WTC11 (cell line): ENCODE measurements at places on chromosomes 16 and 17.

GRCh38 chr16:29850998-29851397 is 12.0 kb downstream of the CDIPT start:
- DNase-seq, result no peak

- peak; percentile 68 for DNase-seq
Observed at GRCh38 chr17:28744972-28745785, 1.4 kb downstream of the TRAF4 start.

DNA sequence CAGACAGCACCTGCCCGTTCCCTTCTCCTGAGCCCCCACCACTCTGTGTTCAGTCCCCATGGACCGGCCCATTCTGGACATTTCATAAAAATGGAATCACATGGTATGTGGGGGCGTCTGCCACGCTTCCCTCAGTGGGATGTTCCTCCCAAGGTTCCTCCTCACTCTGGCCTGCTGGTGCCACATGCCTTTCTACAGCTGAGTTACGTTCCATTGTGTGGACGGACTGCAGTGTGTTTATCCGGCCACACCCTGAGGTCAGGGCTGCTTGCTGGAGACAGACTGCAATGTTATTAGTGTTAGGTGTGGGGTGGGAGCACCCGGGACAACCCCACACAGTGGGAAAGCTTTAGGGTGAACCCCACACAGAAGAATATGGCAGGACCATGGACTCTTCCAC is 5.9 kb upstream of the AATK start:
- no peak for DNase-seq

- peak; percentile 35 for DNase-seq
Observed at GRCh38 chr16:9092282-9092977, 986 bp downstream of the HAPSTR1 start.

- no peak for DNase-seq
Observed at GRCh38 chr16:70804734-70805169, 3.8 kb upstream of the VAC14 start.

DNA sequence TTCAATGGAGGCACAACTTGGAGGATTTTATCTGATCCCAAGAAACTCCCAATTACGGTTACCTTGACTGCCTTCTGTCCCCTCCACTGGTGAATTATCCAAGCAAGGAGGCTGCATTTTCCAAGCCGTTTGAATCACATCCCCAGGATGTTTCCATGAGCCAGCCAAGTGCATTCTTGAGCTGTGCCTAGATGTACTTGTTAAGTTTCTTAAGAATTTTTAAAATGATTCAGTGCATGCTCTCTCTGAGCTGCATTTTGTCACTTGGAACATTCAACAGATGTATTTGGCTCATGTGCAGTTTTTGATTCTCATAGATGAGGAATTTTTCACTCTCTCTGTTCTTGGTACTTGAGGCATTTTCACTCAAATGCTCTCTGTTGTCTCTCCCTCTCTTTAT is 202.6 kb upstream of the MYOCD start:
- DNase-seq, result no peak

GRCh38 chr17:57677301-57677700 is 67.8 kb downstream of the CCDC182 start:
- no peak for DNase-seq

- no peak for DNase-seq
Observed at GRCh38 chr16:28082624-28083023, 19.1 kb upstream of the GSG1L start.

GRCh38 chr16:87057211-87057881 is 259.8 kb downstream of the C16orf95 start:
- peak; percentile 50 for DNase-seq

DNA sequence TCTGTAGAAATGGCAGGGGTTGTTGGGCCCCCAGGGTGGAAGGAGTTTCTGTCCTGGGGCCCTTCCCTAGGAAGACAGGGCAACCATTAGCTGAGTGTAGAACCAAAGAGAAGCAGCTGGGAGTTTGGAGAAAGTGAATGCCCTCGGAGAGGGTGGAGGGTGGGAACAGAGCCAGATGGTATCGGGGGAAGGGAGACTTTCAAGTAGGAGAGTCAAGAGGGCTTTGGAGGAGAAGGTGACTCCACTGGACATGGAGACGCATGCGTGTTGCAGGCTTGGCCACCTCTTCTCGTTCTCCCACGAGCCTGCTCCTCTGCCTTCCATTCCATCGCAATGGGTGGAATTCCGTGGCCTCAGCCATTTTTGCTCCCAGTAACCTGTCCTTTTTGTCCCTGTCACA is 19.4 kb downstream of the SLC47A1 start:
- DNase-seq, result no peak
